ENCODE measurements at places on chromosomes 1 and 21.

DNA sequence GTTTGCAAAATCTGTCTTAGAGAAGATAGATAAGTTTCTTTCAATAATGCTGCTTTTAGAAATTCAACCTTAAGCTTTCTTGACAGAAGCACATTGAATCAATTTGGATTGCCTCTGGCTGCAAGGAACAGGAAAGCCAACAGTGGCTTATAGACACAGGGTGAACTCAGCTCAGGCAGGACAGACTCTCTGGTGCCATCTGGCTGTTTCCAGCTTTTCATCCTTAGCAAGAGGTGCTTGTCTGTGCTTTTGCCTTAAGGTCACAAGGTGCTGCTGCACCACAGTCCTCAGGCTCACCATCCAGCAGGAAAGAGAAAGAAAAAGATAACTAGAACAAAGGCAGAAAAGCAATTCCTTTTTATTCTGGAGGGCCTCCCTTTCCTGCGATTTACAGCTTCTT lies 93.7 kb upstream of the ETS2 start:
- DNase-seq, result no peak

- DNase-seq, result no peak
Observed at GRCh38 chr1:60108196-60108595, 34.6 kb upstream of the C1orf87 start.

GRCh38 chr1:220791956-220792355 lies 5.2 kb downstream of the MTARC1 start:
- no peak for DNase-seq

GRCh38 chr21:14763695-14764064 lies 217.6 kb upstream of the SAMSN1 start:
- DNase-seq, result no peak

DNA sequence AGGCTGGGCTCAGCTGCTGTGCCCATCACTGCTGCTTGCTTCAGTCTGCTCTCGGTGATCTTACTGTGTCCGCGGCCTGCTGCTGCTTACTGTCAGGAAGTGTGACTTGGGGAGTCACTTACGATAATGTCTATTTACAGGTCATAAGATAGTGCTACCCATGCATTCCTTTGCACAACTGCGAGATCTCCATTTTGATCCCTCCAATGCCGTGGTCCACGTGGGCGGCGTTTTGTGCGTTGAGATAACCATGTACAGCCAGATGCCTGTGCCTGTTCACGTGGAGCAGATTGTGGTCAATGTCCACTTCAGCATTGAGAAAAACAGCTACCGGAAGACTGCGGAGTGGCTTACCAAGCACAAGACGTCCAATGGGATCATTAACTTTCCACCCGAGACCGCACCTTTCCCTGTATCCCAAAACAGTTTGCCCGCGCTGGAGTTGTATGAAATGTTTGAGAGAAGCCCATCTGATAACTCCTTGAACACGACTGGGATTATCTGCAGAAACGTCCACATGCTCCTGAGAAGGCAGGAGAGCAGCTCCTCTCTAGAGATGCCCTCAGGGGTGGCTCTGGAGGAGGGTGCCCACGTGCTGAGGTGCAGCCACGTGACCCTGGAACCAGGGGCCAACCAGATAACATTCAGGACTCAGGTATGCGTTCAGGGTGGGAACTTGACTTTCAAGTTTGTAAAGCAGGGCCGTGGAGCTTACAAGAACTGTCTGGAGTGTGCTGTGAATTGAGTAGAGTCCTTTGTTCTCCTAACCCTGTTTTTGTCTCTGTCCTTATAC lies 24.4 kb upstream of the PWP2 start:
- no peak for DNase-seq

GRCh38 chr1:5601516-5601915 lies 390.7 kb downstream of the NPHP4 start:
- no peak for DNase-seq

- peak; percentile 90 for DNase-seq
Observed at GRCh38 chr1:30089024-30089430, 634.4 kb downstream of the MATN1 start.

DNA sequence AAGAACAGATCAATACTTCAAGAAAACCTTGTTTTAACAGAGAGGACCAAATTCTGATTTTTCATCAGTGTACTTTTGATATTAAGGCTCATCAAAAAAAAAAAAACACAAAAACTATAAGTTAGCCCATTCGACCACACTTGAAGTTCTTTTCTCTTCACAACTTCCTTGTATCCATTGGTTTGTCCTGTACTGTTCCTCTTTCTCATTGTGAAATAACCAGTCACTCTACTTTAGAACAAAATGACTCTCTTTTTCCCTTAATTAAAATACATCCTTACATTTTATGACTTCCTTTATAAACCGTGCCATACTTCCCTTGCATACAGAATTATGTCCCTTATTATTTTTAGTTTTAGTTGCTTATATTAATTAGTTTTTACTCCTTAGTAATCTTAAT lies 8.4 kb downstream of the QSOX1 start:
- no peak for DNase-seq

- no peak for DNase-seq
Observed at GRCh38 chr1:27349784-27350662, 8.2 kb downstream of the SYTL1 start.

DNA sequence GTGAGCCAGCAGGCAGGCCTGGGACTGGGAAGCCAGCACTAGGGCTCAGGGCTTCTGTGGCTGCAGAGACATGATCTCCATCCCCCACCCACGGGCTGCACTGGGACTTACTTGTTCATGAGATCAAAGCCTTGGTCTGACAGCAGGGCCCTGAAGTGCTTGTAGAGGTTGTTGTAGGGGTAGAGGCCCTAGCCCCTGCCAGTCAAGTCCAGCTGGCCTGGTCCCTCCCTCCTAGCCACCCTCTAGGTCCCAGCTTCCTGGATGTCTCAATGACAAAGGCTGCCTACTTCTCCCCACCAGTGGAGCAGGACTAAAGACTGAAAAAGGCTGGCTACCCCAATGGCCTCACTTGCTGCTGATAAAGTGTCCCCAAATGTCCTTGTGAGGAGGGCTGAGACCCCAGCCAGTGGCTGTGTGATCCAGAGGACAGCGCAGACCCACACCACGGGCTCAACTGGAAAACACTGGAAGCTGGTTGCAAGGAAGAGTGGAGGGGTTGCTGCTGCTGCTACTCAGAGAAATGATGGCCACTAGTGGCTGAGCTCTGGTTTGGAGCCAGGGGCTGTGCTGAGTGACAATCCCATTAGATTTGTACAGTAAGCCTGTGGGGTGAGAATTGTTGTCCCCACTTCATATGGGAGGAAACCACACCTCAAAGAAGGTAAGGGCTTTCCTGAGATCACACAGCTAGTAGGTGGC lies 1.4 kb downstream of the HTR1D start:
- DNase-seq, result no peak

DNA sequence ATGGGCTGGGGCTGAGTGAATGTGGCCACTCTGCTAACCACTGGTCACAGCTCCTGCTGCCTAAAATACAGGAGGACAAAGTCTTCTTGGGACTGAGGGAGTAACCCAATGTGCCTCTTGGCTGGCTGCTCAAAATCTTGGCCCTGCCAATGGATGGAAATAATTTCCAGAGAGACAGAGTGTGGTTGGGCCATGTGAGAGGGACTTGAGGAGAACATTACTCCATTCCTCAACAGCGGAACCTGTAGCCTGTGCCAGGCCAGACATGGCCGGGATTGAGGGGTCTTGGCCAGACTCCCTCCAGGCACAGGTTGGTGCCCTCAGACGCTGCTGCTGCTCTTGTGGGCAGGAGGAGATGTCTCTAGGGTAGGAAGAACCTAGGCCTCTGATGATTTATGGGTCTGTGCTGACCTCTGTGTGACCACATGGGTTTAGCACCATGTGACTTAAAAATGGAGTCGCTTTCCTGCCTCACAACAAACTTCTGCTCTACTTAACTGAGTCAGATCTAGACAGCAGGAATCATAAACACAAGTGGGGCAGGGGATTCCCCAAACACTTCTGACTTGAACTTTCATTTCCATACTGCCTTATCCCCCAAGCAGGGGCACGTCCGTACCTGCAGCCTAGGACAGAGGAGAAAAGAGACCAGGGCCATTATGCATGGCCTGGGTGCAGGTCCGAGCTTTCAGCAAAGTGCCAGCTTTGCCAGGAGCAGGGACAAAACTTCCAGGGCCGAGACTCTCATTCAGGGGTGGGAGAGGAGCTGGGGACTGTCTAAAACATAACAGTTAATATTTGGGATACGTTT lies 79.2 kb downstream of the CD34 start:
- no peak for DNase-seq

- no peak for DNase-seq
Observed at GRCh38 chr1:94873520-94874351, 53.2 kb downstream of the CNN3 start.

DNA sequence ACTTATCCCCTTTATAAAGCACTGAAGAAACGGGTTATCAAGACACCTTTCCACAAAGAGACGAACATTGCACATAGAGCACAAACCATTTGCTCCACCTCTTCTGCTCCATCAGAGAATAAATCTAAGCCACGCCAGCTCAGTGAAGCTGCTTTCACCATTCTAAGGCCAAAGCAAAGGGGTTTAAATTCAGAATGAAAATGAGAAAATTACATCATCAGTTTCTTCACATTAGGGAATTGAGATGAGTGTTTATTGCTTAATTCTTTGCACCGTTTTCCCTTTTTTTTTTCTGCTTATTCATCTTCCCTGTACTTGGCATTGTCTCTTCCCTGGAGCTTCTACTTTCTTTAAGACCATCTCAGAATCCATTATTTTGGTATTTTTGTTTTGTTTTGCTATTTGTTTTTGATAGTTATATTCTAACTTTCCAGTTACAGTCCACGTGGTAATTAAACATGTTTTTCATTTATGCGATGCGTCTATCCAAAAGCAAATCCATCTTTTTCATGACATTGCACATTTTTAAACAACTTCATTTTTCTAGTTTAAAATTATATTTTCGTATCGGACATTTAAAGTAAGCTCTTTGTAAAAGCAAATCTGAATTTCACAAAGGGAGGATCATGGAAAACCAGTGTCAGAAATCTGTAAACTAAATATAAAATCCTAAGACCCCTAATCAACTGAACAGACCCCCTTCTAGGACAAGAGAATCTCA lies 1.9 kb upstream of the OR2T34 start:
- DNase-seq, result no peak

DNA sequence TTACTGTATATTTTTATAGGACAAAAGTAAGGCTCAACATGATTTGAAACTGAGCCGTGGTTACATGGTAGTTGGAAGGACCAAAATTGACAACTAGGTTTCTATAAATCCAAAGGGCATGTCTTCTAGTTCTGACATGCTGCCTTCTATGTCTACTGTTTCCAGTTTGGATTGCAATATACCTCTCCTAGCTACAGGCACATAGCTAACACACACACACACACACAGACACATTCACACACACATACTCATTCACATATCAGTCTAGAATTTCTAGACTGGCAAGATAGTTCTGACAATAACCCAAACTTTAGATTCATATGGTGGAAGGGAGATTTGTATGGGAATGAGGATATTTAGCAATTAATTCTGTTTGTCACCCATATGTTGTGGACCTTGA lies 544.8 kb upstream of the CAMK1G start:
- no peak for DNase-seq

DNA sequence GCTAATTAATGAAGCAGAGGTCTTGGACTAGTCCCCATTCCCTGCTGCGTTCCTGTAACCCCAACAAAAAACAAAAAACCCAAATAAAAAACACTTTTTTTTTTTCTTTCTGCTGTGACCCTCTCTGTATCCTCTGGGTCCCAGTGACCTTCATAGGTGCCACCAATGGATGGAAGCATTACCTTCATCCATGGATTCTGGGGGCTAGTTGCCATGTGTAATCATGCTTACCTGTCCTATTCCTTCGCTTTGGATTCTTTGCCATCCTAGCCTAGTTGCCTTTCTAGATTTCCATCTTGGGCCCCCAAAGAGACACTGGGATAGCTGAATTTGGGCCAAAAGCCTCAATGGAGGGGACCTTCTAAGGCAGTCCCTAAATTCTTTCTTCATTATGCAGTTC lies 1208.7 kb downstream of the BRINP3 start:
- DNase-seq, result no peak

DNA sequence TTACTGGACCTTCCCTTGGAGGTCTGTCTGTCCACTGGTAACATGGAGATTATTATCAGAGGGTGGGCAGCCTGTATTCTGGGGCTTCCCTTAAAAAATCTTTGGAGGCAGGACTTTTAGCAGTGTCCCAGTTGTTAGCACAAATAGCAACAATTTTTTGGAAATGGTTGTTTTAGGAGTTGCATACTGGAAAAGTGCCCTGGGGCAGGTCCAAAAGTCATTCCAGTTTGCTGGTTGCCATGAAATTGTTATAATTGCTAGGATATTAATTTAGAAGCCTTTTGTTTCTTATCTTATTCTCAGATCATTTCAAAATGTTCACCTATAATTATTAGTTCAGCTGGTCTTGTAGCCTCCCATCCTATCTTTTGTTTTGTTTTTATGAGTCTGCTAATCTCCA lies 71.0 kb downstream of the PTGS2 start:
- DNase-seq, result no peak

GRCh38 chr1:84574936-84575335 lies 696 bp upstream of the CTBS start:
- DNase-seq, result no peak

GRCh38 chr21:36769051-36769839 lies 70.3 kb downstream of the SIM2 start:
- DNase-seq, result no peak

DNA sequence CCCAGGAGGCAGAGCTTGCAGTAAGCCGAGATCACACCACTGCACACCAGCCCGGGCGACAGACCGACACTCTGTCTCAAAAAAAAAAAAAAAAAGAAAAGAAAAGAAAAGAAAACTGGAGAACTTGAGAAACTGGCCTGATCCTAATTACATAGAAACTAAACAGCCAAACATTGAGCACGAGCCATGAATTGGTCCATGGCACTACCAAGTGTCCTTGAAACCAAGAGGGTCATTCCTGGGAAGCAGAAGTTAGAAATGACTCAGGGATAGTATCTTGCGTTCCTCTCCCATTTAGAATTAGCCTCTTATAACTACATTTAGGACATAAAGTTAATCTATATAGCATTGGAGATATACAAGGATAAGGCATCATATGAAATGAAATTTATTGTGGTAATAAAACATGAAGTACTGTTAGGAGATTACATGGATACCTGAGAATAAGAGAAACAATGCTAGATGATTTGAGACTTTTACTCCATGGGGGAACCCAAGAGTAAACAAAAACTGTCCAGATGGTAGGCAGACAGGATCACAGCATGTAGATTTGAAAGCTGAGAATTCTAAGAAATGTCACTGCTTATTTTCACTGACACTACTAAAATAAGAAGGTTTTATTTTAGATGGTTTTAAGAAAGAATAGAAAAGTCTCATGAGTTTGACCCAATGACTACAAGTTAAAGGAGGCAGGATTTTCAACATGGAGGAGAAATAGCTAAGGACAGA lies 39.5 kb upstream of the CPLANE2 start:
- no peak for DNase-seq

GRCh38 chr1:5304702-5305101 lies 650.3 kb downstream of the AJAP1 start:
- DNase-seq, result no peak

Measured in NCI-H1417 treated with DMSO at 0.1 percent for 48 hours (cell line).